ENCODE measurements at places on chromosomes 11 and 22.

GRCh38 chr22:43900206-43900605 is 8.4 kb upstream of the PNPLA5 start:
- no peak for DNase-seq

GRCh38 chr11:17766073-17766359 is 31.4 kb downstream of the KCNC1 start:
- DNase-seq: no peak

DNA sequence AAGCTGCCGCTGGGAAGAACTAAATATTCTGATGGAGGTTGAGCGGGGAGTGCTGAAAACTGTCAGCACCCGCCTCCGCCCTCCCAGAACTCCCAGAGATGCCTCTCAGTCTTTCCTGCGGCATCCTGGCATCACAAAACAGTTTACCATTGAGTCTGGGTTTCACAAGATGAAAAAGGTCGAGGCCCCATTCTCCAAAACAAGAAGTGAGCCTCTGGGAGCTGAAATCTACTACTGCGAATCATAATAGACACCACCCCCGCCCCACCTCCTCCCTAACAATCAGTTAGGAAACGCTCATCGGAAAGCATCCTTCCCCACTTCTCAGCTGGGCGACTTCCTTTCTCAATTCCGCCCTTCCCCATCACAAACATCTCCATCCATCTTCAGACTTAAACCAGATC is 1.0 kb downstream of the SUN2 start:
- no peak for DNase-seq

DNA sequence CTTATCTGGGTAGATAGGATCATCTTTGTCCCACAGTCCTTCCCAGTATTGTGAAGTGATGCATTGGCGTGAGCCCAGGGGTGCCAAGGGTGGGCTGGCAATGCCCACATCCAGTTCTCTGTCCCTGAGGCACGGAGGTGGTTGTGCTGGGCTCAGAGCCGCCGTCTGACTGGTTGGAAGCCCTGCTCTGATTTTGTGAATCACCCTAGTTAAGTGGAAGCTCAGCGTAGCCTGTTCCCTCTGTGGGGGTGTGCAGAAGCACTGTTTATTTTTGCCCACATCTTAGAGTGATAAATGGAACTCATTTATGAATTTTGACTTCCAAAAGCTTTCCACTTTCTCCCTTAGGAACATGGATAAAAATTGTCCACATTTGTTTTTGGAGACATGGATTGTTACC is 13.6 kb downstream of the BCR start:
- DNase-seq: no peak

DNA sequence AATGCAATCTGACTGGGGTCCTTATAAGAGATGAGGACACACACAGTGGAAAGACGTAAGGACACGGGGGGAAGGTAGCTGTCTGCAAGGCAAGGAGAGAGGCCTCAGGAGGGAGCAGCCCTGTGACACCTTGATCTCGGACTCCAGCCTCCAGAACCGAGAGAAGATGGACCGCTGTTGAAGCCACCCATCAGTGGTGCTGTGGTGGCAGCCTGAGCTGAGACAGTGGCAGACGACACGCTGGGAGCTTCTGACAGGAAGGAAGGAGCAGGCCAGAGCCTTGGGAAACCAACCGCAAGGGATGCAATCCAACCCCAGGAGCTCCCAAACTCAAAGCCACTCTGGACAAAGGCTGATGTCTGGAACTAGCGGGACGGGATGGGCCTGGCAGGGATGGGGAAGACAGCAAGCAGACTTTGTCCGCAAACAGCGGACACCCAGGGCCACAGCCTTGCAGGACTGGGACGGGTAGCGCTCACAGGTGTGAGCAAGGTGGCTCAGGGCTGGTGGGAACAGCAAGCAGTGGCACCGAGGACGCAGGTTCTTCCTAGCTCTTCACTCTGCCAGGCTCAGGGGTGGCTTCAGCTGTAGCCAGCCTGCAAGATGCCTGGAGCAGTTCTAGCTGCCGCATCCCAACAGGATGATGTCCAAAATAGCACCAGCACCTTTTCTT is 10.9 kb downstream of the LTO1 start:
- DNase-seq: no peak

DNA sequence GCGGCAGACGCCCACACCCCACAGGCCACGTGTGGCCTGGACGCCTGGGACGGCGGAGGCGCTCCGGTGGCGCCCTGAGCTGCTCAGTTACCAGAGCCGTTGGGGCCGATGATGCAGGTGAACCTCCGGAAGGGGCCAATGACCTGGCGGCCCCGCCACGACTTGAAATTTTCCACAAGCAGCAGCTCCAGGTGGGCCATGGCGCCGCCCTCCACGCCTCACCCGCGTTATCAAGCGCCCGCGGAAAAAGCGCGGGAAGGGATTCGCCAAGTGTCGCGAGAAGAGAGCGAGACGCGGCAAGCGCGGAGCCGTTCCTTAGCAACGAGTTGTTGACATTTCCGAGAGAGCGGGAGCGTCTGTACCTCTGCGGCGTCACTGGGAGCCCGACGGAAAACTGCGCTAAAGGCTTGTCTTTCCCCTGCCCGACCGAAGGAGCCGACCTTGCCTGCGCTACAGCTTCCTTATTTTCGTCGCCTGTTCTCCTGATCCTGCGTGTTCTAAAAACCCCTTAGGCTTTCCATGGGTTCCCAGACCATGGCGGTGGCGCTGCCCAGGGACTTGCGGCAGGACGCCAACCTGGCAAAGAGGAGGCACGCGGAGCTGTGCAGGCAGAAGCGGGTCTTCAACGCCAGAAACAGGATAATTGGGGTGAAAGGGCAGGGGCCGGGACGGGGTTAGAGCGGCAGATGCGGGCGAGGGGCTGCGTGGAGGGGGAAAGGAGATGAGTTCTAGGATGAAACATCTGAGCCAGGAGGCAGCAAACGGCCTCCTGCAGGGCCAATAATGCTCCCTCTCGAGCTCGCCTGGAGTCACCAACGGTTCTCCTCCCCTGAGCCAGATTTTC is at the start of the genes RIBC2 and SMC1B:
RIBC2 (plus strand) TSS at position 326 of the 844 bp plus-strand sequence; CDS start at position 520, 194 bp downstream.
SMC1B (minus strand) TSS at position 232 of the 844 bp plus-strand sequence; CDS start at position 200, 32 bp downstream.
- DNase-seq: peak; percentile 74

- no peak for DNase-seq
Measured at GRCh38 chr11:7537265-7537664, 23.5 kb downstream of the PPFIBP2 start.

DNA sequence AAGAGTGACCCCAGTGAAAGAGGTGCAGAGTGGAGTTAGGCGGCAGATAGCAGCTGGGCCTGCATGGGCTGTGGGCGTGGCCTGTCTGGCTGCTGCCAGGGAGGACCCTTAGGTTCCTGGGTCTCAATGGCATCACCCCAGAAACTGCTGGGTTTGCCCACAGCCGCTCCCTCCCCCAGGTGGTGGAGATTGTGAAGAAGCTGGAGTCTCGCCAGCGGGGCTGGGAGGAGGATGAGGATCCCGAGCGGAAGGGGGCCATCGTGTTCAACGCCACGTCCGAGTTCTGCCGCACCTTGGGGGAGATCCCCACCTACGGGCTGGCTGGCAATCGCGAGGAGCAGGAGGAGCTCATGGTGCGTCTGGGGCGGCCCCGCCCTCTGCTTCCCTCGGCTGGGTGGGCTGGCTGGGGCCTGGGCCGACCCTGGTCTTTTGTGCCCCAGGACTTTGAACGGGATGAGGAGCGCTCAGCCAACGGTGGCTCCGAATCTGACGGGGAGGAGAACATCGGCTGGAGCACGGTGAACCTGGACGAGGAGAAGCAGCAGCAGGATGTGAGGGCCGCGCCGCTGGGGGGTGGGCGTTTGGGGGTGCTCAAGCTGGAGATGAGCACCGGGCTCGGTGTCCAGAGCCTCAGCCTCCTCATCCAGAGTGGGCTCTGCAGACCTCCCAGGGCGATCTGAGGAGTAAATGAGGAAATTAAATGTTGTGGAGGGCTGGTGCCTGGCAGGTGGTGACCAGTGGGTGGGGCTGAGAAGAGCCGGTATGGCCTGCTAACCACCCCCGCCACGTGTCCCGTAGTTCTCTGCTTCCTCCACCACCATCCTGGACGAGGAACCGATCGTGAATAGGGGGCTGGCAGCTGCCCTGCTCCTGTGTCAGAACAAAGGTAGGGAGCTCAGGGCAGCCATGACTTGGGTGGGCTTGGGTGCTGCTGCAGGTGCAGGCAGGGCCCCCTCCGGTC is 15.0 kb downstream of the SART1 start:
- no peak for DNase-seq

DNA sequence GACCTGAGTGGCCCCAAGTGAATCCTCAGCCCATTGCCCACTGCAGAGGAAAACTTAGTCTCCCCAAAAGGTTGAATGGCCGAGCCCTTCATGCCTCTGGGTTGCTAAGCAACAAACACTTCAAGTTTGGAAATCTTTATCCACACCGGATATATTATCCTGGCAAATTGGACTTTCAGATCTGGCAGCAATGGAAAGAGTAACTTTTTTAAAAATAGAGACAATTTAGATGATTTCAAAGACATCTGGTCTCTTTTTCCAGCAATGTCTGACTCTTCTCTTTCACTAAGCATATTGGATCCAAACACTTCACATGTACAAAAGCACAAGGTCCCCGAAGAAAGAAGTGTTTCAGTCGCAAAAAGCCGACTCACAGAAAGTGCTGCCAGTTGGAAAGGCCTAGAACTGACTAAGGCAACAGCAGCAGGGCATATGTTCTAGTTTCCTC is 505.3 kb downstream of the SOX6 start:
- no peak for DNase-seq

DNA sequence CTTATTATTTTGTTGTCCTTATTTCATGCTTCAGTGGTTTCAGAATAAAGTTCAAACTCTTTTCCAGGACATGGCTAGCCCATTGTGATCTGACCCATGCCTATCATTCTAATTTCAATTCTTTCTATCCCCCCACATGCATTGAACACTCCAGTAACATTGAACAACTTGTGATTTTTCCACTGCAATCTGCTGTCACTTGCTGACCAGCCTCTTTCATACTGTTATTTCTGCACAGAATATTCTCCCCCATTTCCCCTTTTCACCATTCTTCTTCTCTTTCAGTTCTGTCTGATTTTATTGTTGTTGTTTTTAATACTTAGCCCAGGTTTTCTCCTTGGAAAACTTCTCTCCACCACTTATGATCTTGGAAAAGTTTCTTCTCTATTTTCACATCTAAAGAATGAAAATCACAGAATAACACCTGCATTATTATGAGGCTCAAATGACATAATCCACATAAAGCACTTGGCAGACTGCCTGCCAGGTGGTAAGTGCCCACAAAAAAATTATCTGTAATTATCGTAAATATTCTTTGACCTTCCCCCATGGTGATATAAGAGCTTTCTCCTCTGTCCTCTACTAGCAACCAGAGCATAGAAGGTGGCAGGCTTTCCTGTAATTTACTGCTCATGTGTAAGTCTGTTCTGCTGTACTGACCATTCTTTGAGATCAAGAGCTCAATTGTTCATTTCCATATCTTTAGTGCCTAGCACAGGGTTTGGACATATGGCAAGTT is 51.9 kb upstream of the EED start:
- DNase-seq: no peak
